ENCODE measurements at places on chromosomes 2 and 18. TPM values are rescaled to one million over a fixed set of nuclear protein-coding genes. Genes with fewer than 3 reads are reported as not detected.

Gene PSTPIP2
- 25.6 TPM for total RNA-seq

GRCh38 chr18:9475643-9476591 is 604 bp downstream of the RALBP1 start:
- peaks cover 25% of the 10 kb centered on the region for H3K36me3 ChIP-seq
- no peaks in the 10 kb centered on the region for H3K27me3 ChIP-seq
- H3K4me1 ChIP-seq = peaks cover 17% of the 10 kb centered on the region
- peak overlapping the region; percentile 68 for H3K4me3 ChIP-seq
- H3K27ac ChIP-seq = peak overlapping the region; percentile 87

DNA sequence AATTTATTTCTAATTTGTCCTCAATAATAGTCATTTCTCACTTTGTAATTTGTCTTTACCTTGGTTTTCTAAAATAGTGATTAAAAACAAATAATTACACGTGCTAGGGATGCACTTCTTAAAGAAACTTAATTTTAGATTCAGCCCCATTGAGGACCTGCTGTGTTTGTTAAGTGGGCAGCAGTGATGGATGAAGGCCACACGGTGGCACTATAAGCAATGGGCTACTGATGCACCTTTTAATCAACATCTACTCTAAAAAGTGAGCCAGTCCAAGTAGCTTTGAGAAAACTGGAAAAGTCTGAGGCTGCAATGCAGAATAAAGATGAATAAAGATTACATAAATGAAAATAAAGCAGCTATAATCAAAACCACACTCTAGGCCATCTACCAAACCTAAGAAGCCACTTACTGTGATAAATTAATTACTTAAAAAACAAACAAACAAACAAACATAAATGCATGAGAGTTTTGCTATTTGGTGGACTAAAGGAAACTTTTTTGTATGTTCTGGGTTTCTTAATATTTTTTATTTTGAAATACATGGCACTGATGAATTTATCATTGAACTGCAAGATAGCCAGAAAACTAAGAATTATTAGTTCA is 89.3 kb downstream of the PDE11A start:
- no peaks in the 10 kb centered on the region for H3K36me3 ChIP-seq
- H3K4me3 ChIP-seq = no peak overlapping the region
- peak; percentile 70 for DNase-seq
- H3K4me1 ChIP-seq = no peaks in the 10 kb centered on the region
- no peaks in the 10 kb centered on the region for H3K27me3 ChIP-seq

DNA sequence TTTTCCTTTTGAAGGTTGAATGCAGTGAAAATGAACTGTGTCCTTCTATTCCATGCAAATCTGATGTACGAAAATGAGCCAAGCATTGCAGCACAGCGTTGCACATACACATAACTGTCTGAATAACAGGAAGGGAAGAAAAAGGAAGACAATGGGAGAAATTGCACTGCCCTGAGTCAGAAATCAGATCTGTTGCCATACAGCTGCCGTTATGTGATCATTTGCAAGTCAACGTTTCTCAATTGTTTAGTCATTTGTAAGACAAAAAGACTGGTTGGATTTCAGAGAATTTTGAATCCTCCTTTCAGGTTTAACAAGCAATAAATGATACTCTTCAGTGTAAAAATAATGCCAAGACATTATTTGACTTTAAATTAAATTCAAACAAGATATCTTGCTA is 284.1 kb downstream of the DSEL start:
- H3K27me3 ChIP-seq = no peaks in the 10 kb centered on the region
- H3K36me3 ChIP-seq = no peaks in the 10 kb centered on the region

Gene ERBB4
- not detected for total RNA-seq

Gene RESP18
- not detected for total RNA-seq

Gene IL1RN
- total RNA-seq = not detected

DNA sequence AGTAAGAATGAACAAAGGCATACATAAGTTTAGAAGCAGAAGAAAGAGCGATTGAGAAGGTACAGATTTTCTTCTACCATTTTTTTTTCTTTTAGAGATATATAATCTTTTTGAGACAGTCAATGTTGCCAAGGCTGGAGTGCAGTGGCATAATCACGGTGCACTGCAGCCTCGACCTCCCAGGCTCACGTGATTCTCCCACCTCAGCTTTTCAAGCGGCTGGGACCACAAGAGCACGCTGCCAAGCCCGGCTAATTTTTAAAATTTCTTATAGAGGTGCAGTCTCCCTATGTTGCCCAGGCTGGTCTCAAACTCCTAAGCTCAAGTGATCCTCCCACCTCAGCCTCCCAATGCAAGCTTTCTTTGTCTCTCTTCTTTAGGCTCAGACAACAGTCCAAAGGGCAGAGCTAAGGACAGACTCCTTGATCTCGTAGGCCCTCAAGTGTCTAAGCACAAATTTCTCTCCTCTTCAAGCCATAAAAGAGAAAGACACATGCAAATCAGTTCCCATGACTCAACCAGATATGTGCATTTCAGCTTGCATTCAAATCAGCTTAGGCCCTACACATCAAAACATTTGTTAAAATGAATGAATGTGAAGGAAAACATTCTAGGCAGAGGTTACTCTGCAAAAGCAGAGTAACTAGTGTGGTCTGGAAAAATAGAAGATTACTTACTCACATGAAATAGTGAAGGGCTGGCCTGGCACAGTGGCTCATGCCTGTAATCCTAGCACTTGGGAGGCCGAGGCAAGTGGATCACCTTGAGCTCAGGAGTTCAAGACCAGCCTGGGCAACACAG is 18.0 kb downstream of the ITSN2 start:
- no peaks in the 10 kb centered on the region for H3K27me3 ChIP-seq
- no peak for DNase-seq
- peaks cover 24% of the 10 kb centered on the region for H3K4me1 ChIP-seq
- no peaks in the 10 kb centered on the region for H3K36me3 ChIP-seq

Gene ERCC3
- 39.9 TPM for total RNA-seq

GRCh38 chr2:164847981-164848741 is 6.5 kb upstream of the COBLL1 start:
- no peaks in the 10 kb centered on the region for H3K27me3 ChIP-seq
- no peaks in the 10 kb centered on the region for H3K36me3 ChIP-seq
- DNase-seq = no peak
- no peak overlapping the region for H3K27ac ChIP-seq

GRCh38 chr18:23689031-23689615 is at the start of gene LAMA3:
TSS of gene LAMA3 (plus strand) at chr18:23689453. CDS start at chr18:23689684, 231 bp downstream.
- no peak within 1 kb of the TSS for H3K27ac ChIP-seq
- H3K27me3 ChIP-seq = peaks cover 16% of the 10 kb centered on the region
- H3K4me1 ChIP-seq = peaks cover 15% of the 10 kb centered on the region
- no peak within 1 kb of the TSS for H3K4me3 ChIP-seq
- DNase-seq = no peak

DNA sequence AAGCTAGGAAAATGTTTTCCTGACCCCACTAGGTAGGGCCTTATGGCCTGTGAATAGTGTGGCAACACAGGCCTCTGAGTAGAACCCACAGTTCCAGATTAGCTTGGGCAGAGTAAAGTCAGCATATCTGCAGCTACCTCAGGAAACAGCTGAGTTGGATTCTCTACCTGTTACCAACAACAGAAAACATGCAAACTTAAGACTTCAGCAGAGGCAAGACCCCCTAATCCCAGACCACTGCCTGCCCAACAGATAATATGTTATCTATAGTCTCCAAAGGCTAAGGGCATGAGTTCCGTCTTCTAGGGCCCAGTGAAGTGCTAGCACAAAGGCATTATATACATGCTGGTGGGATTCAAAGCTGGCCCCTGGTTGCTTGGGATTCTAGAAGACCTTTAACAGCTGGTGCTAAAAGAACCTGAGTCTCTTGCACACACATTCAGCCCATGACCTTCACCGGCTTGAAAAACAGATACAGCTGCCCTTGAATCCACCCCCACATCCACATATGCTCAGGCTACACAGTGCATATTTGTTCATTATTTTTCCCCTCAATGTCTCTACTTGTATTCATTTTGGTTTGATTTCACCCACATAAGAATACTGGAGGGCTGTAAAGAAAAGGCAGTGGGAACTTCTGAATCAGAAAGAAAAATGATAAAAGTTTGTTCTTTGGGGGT is 13.5 kb upstream of the UBXN4 start:
- H3K36me3 ChIP-seq = peaks cover 20% of the 10 kb centered on the region
- no peaks in the 10 kb centered on the region for H3K27me3 ChIP-seq
- peak; percentile 13 for DNase-seq
- H3K4me3 ChIP-seq = no peak overlapping the region

DNA sequence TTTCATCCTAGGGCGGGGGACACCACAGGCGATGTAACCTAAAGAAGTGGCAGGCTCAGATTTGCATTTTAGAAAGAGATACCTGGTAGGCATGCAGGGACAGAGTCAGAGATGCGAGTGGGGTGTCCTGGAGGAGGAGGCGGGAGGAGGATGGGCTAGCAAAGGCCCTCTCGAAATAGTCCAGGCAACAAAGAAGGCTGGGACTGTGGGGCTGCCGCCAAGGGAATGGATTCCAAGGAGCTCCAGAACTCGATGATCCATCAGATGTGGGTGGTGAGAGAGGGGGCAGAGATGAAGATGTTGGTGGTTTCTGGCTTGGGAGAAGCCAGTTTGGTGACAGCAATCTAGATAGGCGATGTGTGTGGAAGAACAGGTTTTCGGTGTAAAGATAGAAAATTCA is 12.5 kb upstream of the INPP5D start:
- no peak overlapping the region for H3K4me3 ChIP-seq
- no peaks in the 10 kb centered on the region for H3K27me3 ChIP-seq
- H3K36me3 ChIP-seq = no peaks in the 10 kb centered on the region
- no peaks in the 10 kb centered on the region for H3K4me1 ChIP-seq
- H3K27ac ChIP-seq = no peak overlapping the region

GRCh38 chr18:46485675-46486194 is 171.3 kb downstream of the LOXHD1 start:
- H3K36me3 ChIP-seq = no peaks in the 10 kb centered on the region
- no peak overlapping the region for H3K4me3 ChIP-seq
- DNase-seq = no peak
- H3K4me1 ChIP-seq = no peaks in the 10 kb centered on the region

DNA sequence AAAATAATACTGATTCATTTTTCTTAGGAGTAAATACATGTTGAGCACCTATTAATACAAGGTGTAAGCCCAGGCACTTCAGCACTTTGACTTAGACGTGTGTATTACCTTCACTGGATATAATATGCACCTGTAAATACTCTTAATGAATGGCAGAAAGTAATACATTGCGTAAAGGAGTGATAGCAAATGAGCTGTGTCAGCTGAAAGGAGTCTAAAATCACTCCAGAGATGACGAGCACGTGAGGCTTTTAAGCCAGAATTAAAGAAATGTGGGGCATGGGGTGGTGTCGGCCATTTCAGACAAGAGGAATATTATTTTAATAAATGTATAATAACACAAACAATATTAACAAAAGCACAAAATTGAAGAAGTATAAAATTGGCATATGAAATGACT is 722.7 kb downstream of the EPHA4 start:
- DNase-seq = no peak
- no peaks in the 10 kb centered on the region for H3K27me3 ChIP-seq
- H3K4me1 ChIP-seq = no peaks in the 10 kb centered on the region
- H3K36me3 ChIP-seq = no peaks in the 10 kb centered on the region
- H3K27ac ChIP-seq = no peak overlapping the region

DNA sequence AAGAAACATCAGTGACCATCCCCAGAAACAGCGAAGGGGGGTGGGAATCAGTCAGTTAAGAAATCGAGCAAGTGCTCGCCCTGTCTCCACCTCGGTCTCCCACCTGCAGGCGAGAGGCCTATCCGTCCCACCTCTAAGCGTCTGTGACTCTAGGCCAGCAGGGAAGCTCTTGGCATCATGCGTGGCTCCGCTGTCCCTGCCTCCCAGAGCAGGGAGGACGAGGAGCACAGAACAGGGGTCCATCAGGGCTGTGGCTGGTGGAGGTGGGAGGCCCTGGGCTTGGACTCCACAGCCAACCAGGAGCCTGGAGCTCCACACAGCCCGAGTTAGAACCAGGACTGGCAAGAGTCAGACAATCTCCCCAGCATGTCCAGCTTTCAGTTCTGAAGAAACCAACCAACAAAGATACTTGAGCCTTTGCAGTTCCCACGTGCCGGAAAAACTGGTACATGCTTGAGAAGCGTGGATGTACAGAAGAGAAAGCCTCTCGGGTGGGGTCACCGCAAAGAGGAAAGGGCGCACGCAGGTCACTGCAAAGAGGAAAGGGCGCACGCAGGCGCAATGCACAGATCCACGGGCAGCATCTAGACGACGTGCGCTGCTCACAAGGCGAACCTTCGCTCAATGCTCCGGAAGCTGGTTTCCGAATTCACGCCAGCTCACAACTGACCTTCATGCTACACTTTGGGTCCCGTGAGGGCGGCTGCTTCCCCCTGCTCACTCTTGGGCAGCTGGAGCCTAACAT is 104.5 kb upstream of the ALKAL2 start:
- no peak for DNase-seq
- no peak overlapping the region for H3K4me3 ChIP-seq
- H3K27me3 ChIP-seq = peaks cover 3% of the 10 kb centered on the region
- no peaks in the 10 kb centered on the region for H3K4me1 ChIP-seq

DNA sequence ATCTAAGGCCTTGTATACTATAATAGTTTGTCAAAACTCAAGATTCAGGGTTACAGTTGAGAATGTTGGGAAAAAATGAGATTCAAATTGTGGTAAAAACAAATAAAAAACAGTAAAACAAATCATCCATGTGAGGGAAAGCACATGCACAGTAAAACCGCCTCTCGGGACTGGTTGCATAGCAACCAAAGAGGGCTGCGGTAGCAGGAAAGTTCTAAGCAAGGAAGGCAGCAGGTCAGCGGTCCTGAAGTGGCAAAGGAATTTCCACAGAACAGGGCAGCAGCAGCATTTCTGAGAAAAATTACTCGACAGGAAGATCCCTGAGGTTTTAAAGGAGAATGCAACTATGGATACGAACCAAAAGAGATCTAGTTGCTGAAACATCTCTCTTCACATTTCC is 93.7 kb downstream of the DYNAP start:
- no peaks in the 10 kb centered on the region for H3K27me3 ChIP-seq
- peak; percentile 6 for DNase-seq
- no peak overlapping the region for H3K4me3 ChIP-seq
- no peaks in the 10 kb centered on the region for H3K36me3 ChIP-seq

GRCh38 chr18:62957885-62958472 is 242.6 kb downstream of the PHLPP1 start:
- peaks cover 7% of the 10 kb centered on the region for H3K36me3 ChIP-seq
- H3K4me1 ChIP-seq = no peaks in the 10 kb centered on the region
- no peak overlapping the region for H3K4me3 ChIP-seq
- H3K27ac ChIP-seq = no peak overlapping the region
- no peaks in the 10 kb centered on the region for H3K27me3 ChIP-seq
- DNase-seq = no peak

Gene PTPRN
- total RNA-seq = 0.71 TPM
